Naive thymus-derived CD4-positive, alpha-beta T cell (primary cell): ENCODE measurements at places on chromosomes 2 and 18. TPM values are rescaled to one million over a fixed set of nuclear protein-coding genes. Genes with fewer than 3 reads are reported as not detected.

The STARD6 gene
- 0.46 TPM in 1 of 2 replicates, not detected in the other for total RNA-seq

The SATB2 gene
- not detected for total RNA-seq

The SLC40A1 gene
- 24.4 TPM for total RNA-seq

The MC5R gene
- total RNA-seq = not detected

DNA sequence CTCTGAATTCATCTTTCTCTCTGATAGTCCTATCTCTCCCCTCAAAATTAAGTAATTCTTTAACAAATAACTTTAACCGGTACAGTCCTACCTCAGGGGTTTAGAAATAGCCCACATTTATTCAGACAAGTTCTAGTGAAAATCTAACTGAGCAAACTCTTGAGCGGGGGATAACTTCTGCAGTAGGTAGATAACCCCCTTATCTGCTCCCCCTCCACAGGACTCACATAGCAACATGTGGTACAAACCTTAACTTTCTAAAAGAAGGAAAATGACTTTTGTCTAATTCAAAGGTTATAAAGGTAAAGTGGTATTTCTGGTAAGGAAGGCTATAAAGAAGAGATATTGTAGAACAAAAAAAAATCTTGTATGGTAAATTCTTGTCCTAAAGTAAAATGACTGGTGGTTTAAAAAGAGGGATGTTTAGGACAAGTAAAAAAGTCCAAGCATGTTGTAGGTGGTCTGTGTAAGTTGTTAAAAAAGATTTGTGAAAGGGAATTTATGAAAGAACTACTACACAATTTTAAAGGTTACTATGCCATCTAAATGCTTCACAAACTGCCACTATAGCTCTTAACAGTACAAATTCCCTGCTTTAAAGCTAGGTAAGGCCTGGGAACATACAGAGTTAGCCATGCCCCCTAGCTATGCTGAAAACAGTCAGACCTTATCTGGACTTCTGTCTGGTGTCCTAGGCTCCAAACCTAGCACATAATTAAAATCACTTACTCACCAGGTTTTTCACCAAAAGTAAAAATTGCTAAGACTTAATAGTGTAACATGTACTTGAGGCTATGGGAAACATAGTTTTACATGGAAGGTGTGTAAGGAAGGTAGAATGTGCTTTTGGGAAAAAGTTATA, 8.1 kb upstream of the RPIA start:
- H3K27me3 ChIP-seq = no peaks in the 10 kb centered on the region
- H3K36me3 ChIP-seq = no peaks in the 10 kb centered on the region
- DNase-seq = no peak
- H3K27ac ChIP-seq = no peak overlapping the region
- no peaks in the 10 kb centered on the region for H3K4me1 ChIP-seq

DNA sequence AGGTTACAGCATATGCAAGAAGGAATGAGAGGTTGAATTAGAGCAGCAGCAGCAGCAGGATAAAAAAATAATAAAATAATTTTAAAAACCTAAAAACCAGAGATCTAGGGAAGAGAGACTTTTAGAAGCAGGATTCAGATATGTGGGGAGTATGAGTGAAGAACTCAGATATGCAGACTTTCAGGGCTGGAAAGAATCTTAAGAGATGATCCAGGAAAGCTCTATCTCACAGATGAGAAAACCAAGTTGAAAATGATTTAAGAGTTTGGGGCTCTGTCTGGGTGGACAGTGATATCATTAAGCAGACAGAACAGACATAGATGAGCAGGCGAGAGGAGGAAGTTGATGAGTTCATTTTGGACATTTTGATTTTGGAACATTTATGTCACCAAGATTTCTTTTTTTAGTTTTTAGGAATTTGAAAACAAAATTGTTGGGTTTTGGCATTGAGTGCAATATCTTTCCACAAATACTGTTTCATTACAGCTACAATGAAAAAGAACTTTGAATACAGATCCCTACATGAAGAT, 31.8 kb downstream of the BCL2 start:
- no peak overlapping the region for H3K27ac ChIP-seq
- no peak for DNase-seq
- H3K4me3 ChIP-seq = no peak overlapping the region
- no peaks in the 10 kb centered on the region for H3K36me3 ChIP-seq

DNA sequence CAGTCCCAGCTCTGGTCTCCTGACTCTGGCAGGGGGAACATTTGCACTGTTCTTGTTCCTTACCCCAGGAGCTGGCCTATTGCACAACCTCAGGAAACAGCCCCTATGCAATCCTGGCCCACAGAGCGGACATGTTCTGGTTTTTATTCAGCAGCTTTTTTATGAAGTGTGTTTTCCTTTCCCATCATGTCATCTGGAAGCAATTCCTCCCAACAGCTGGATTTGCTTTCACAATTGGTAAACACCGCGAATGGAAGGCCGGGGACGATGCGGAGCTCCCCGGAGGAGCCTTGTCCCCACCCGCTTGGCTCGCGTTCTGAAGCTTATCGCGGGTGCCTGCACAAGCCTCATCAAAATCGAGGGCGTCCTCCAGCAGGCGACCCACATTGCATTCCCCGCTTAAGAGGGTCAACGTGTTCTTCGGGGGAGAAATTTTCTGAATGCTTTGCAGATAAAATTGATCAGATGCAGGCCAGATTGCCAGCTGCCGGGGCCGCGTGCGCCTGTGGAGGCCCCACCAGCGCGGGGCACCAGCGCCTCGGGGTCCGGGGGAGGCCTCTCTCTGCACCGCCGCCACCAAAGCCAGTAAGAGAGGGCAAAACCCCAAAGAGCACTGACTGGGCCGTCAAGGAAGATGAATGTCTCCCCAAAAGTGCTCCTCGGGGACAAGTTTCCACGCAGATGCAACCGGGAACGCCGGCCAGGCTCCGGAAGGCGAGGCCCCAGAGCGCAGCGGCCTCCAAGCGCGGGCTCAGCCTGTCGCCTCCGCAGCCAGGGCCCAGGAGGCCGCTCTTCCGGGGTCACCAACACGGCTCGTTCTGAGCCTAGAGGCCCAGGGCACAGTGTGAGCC, 60.3 kb upstream of the SP3 start:
- H3K27me3 ChIP-seq = no peaks in the 10 kb centered on the region
- no peak overlapping the region for H3K27ac ChIP-seq
- DNase-seq = no peak
- no peaks in the 10 kb centered on the region for H3K4me1 ChIP-seq
- no peaks in the 10 kb centered on the region for H3K36me3 ChIP-seq

DNA sequence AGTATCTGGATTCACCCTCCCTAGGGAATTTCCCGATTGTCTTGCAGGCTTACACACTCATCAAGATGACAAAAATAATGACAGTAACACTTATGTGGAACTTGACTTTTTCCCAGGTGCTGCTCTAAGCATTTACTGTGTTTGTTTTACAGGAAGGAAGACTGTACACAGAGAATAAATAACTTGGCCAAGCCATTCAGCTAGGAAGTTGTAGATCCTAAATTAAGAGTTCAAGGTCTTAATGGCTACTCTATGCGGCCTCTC, 549 bp upstream of the DPP4 start:
- no peak for DNase-seq
- peak overlapping the region; percentile 95 for H3K4me3 ChIP-seq
- H3K36me3 ChIP-seq = no peaks in the 10 kb centered on the region
- peaks cover 28% of the 10 kb centered on the region for H3K4me1 ChIP-seq

DNA sequence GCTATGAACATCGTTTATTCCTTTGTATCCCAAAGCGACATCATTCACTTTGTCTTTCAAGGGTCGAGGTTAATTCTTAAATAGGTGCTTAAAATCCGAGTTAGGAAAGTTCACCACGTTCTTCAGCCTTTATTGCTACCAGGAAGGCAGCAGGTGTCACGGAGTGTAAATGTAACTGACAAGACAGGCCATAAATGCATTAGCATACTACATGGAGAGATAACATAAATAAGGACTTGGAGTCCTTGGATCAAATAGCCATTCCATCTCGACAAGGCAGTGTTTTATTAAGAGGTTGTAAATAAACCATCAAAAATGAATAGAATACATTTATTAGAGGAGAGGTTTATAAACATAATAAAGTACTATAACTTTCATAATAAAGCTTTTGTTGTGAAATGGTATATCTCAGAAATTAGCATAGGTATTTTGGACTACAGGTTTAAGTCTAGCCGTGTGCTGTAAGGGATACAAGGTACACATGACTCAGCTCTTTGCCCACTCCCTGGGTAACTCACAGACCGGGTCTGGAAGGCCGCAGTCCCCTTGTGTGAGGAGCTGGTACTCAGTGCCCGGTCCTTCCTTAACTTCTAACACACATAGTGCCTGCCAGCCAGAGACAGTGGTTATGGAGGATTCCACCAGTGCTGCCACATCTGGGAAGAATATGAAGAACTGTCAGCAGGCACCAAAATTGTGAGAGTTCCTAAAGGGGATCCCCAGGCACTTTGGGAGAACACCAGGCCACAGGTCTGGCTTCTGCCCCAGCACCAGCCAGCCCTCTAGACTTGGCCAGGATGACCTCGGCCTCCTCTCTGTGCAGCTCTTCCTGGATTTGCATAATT, 29.4 kb downstream of the CAPN13 start:
- no peak for DNase-seq
- H3K4me1 ChIP-seq = no peaks in the 10 kb centered on the region
- H3K4me3 ChIP-seq = no peak overlapping the region

DNA sequence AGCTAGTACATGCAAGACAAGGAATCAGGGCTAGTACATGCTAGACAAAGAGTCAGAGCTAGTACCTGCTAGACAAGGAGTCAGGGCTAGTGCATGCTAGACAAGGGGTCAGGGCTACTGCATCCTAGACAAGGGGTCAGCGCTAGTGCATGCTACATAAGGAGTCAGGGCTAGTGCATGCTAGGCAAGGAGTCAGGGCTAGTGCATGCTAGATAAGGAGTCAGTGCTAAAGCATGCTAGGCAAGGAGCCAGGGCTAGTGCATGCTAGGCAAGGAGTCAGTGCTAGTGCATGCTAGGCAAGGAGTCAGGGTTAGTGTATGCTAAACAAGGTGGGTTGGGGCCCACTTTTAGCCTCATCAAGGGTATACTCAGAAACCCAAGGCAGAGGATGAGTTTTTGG, 90.1 kb upstream of the FAM136A start:
- H3K4me1 ChIP-seq = no peaks in the 10 kb centered on the region
- H3K27me3 ChIP-seq = no peaks in the 10 kb centered on the region
- no peak overlapping the region for H3K27ac ChIP-seq
- no peak overlapping the region for H3K4me3 ChIP-seq
- DNase-seq = no peak
- no peaks in the 10 kb centered on the region for H3K36me3 ChIP-seq

DNA sequence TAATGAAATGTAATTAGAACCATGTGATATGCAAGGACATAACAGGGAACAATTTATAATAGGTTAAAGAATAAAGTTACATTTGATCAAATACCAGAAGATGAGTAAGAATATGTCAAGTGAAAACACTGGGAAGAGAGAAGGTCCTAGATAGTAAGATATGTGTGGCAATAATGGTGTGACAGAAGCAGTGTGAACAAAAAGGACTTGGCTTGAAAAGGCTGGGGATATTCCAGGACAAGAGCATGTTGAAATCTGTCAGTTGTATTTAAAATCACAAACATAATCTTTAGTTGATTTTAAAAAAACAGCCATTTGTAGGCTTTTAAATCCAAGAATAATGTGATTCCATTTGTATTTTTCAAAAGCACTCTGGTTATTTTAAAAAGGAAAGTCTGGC, 1399.9 kb upstream of the SLC39A10 start:
- H3K4me3 ChIP-seq = no peak overlapping the region
- no peaks in the 10 kb centered on the region for H3K4me1 ChIP-seq
- no peak for DNase-seq
- H3K27ac ChIP-seq = no peak overlapping the region
- no peaks in the 10 kb centered on the region for H3K27me3 ChIP-seq
- H3K36me3 ChIP-seq = no peaks in the 10 kb centered on the region

GRCh38 chr2:69141061-69141460, 128.1 kb downstream of the ANTXR1 start:
- H3K4me3 ChIP-seq = no peak overlapping the region
- no peak for DNase-seq
- no peaks in the 10 kb centered on the region for H3K27me3 ChIP-seq
- no peaks in the 10 kb centered on the region for H3K4me1 ChIP-seq
- H3K36me3 ChIP-seq = no peaks in the 10 kb centered on the region

DNA sequence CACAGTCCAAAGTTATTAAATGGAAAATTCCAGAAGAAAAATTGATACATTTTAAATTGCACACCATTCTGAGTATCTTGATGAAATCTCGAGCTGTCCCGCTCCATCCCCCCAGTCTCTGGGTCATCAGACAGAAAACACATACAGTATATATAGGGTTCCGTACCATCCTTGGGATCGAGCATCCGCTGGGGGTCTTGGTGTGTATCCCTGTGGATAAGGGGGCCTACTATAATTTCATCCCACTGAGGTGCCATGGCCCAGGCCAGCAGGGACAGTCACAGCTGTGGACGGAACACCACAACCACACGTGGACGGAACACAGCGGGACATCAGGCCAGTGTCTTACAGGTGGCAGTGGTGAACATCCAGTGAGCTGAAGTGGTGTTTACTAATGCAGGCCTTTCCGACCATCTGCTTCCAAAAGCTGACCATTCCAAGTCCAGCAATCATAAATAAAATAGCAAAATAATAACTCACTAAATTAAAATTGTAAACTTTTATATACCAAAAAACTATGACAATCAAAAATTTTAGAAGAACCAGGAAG, 14.0 kb downstream of the TWIST2 start:
- no peaks in the 10 kb centered on the region for H3K4me1 ChIP-seq
- no peaks in the 10 kb centered on the region for H3K36me3 ChIP-seq
- no peak for DNase-seq
- no peak overlapping the region for H3K27ac ChIP-seq

- no peaks in the 10 kb centered on the region for H3K36me3 ChIP-seq
- no peaks in the 10 kb centered on the region for H3K4me1 ChIP-seq
- no peak for DNase-seq
- no peak overlapping the region for H3K4me3 ChIP-seq
These were observed 692.0 kb upstream of the FAM98A start for GRCh38 chr2:34291076-34291475.

DNA sequence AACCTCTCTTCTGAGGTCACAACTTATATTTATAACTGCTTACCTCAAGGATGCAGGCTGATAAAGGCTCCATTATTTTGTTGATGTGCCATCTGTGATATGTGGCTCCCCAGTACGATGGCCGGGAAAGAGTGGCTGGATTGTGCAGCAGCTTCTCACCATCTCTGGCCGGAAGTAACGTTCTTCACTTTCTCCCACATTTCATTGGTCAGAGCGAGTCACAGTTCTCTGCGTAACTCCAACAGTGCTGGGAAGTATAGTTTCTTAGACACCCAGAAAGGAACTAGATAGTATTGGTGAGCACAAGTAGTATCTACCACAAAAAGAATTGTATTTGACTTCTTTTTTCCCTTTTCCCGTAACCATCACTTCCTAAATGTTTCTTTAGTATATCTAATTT, 28.7 kb downstream of the ZSWIM2 start:
- H3K27ac ChIP-seq = no peak overlapping the region
- no peaks in the 10 kb centered on the region for H3K36me3 ChIP-seq
- no peaks in the 10 kb centered on the region for H3K4me1 ChIP-seq
- H3K27me3 ChIP-seq = no peaks in the 10 kb centered on the region
